ENCODE measurements at places on chromosomes 6 and 20.

GRCh38 chr6:149261364-149262040 is 56.0 kb upstream of the TAB2 start:
- no peak for DNase-seq

- no peak for DNase-seq
Measured at GRCh38 chr6:135586844-135587243, 89.3 kb upstream of the AHI1 start.

- no peak for DNase-seq
Measured at GRCh38 chr6:14966096-14966905, 279.6 kb upstream of the JARID2 start.

- no peak for DNase-seq
Measured at GRCh38 chr6:85421181-85421580, 28.7 kb upstream of the NT5E start.

GRCh38 chr6:8481727-8482126 is 46.4 kb upstream of the SLC35B3 start:
- DNase-seq: no peak

DNA sequence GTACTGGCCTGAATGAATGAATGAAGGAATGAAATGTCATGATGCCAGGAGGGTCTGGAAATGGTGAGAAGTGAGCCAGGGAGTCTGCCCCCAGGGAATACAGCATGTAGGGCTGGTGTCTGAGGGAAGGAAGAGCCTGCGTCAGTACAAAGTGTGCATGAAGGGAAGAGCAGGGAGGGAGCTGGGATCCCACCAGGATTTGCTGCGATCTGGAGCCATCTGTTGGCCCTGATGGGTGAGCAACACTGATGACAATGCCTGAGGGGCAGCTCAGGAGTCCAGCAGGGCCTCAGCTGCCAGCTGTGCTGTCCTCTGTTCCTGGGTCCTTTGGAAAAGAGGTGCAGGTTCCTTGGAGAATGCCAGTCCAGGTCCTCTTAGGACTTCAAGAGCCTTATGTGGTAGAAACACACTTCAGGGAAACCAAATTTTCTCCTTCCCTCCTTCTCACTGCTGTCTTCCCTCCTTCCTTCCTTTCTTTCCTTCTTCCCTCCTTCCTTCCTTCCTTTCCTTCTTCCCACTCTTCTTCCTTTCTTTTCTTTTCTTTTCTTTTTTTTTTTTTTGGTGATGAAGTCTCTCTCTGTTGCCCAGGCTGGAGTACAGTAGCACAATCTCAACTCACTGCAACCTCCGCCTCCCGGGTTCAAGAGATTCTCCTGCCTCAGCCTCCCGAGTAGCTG is 11.5 kb downstream of the BPI start:
- no peak for DNase-seq

DNA sequence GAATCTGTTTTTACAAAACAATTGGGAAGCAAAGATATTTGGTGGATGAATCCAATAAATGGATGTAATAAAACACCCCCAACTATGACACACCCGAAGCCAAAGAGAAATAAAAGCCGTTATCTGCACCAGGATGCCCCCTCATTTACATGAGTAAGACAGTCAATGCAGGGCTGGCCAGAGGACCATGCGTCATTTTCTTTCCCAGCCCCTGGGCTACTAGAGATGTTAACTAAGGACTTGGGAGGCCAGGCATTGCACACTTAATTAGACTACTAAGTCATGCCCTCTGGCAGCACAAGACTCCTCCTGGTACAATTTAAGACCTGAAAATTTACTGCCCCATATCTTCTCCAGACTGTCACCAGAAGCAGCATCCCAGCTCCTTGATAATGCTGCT is 3.2 kb downstream of the LEMD2 start:
- DNase-seq: no peak

DNA sequence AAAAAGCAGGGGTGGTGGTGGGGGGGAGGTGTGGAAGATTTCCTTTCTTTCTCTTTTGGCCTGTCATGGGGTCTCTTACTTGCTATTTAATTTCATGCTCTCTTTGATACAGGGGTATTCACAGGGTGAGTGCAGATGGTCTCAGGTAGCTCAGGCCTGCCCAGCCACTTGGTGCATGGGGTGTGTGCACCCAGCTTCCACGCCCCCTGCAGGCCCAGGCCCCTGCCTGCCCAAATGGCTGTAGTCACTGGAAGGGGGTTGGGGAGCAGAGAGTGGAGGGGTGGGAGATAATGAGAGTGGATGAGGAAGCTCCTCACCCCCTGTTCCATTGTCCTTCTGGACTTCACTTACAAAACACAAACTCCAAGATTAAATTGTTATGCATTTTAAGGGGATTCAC is 133.6 kb upstream of the SGK1 start:
- DNase-seq: no peak

DNA sequence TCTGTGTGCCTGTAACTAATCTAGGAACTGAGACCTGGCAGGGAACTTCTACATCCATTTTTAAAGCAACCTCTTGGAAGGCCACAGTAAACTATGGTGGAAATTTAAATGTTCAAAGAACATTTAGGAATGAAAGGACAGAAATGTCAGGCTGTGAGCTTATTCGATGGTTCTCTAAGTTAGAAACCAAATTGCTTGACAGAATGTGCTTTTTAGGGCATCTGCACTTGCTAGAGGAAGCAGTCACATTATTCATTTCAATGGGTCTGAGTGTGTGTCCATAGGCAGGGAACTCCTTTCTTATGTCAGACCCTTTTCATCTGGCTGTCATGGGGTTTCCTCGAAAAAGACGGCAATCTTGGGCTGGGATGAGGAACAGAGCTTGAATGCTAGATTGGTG is 84.4 kb downstream of the PPP1R14C start:
- no peak for DNase-seq

DNA sequence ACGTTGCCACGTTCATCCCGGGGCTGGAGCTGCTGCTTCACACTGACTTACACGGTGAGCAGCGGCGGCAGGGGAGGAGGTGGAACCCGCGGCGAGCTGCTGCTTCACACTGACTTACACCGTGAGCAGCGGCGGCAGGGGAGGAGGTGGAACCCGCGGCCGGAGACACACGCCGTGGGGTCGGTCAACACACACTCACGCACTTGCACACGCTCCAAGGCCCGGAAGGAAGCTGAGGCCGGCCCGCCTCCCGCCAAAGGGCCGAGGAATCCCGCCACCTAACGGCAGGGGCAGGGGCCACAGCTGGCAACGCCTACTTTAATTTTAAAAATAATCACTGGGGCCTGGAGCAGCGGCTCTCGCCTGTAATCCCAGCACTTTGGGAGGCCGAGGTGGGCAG is 94.4 kb upstream of the FOXC1 start:
- DNase-seq: no peak

GRCh38 chr6:73704260-73704659 is 8.3 kb downstream of the CD109 start:
- DNase-seq: no peak

DNA sequence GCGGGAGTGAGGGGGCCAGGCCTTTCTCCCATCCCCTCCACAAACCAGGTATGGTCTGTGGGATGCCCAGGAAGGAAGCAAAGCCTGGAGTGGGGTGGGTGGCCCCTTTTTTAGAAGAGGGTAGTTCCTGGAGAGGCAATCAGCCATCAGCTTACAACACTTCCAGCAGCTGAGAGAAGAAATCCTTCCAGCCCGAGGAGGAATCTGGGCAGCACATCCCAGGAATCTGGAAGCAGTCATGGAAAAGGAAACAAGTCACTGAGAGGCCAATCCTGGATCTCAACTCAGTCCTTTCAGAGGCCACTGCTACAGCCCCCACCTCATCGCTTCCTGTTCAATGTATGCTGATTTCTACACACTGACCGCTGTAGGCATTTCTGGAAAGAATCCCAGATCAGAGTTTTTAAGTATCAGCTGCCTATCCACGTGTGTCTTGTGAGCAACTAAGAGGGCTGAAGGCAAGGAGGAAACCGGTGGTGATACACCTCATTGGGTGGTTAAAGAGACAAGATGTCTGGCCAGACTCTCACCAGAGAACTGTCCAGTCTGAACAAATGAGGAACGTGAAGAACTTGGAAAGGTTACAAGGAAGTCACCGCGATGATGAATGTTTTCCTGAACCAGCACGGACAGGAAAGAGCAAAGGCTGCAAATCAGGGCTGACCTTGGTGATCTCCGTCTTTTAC is 92.9 kb upstream of the SHLD1 start:
- DNase-seq: peak; percentile 13

DNA sequence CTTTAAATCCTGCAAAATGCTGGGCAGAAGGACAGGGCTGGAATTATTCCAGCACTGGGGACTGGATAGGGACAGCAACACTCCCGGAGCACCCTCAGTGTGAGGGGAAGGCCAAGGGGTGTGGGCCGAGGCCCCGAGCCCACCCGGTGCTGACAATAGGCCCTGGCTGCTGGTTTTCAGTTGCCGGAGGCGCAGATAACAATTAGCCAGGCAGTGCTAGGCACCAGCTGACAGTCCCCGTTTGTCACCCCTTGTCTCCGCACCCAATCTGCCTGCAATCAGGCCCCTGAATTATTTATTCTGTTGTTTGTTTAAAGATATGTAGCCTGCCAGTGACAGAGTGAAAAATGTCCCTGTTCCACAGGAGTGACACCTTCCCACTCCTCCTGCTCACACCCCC is 120.0 kb downstream of the GRM4 start:
- no peak for DNase-seq

DNA sequence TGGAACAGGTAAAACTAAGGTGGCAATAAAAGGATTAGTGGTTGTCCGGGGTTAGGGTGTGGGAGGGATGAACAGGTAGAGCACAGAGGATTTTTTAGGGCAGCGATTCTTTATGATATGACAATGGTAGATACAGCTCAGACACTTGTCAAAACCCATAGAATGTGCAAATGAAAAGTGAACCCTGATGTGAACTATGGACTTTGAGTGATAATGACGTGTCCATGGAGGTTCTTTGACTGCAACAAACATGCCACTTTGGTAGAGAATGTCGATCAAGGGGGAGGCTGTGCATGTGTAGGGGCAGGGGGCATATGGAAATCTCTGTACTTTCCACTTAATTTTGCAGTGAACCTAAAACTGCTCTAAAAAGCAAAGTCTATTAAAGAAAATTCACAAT is 100.7 kb downstream of the LAMP5 start:
- DNase-seq: no peak

DNA sequence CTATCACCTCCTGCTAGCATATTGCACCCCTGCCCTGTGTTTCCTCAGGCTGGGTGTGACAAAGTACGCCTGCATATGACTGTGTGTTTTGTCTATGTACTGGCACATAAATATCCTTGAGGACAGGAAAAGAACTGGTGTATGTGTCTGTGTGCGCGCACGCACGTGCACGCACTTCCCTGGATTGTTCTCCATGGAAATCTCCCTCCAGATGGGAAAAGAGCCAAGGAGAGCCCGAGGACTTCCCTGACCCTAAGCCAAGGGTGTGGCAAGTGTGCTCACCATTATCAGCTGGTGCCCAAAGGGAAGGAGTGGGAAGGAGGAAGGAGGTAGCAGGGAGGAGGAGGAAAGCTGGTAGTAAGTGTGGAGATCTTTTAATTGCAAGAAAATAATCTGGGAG is 117.6 kb downstream of the HIVEP2 start:
- DNase-seq: no peak

GRCh38 chr6:152002306-152002705 is 194.8 kb downstream of the ESR1 start:
- no peak for DNase-seq

GRCh38 chr6:161233986-161234661 is 39.7 kb downstream of the AGPAT4 start:
- DNase-seq: no peak

DNA sequence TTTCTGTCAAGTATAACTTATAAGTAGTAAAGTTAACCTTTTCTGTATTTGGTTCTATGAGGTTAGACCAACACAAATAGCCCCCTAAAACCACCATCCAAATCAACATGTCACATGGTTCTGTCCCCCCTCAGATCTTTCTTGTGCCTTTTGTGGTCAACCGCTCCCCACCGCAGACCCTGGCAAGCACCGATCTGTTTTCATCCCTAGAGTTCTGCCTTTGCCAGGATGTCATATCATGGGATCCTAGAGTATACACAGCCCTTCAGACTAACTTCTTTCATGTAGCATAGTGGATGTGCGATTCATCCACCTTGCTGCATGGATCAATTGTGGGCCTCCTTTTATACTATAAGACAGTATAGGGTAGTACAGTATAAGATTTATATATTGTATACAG is 124.3 kb downstream of the BCAS1 start:
- no peak for DNase-seq

DNA sequence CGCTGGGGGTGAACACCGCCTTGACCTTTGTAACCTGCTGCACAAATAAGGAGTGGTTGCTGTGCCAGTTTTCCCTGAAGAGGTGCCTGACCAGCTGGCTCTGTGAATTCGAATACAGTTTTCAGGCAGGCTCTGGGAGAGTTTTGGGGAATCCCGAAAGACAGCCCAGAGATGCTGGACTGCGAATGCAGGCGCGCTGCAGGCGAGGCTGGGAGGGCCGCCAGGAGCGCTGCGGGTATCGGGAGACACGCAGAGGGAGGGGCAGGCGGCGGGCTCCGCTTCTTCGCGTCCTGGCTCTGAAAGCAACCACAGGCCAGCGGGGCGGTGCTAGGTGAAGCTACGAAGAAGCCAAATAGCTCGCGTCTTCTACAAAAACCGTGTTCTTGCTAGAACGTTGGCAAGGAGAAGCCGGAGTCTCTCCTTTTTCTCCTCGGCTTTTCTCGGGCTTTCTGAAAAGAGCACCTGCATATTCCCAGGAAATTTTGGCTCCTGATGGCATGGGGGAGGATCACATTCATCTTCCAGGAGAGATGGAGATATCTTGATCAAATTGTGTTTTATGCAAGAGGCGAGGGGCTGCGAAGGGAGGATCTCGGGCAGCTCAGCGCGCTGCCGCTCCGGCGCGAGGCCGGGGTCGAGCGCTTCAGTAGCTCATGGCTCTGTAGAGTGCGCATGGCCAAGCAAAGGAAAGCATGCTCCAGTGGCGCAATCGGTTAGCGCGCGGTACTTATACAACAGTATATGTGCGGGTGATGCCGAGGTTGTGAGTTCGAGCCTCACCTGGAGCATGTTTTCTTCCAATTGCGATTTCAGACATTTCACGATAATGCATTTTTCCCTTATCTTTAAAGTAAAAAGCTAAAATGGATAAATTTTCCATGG is 158.1 kb upstream of the ZNF184 start:
- no peak for DNase-seq

- no peak for DNase-seq
Measured at GRCh38 chr6:126461045-126461444, 121.1 kb downstream of the CENPW start.

- DNase-seq: no peak
Measured at GRCh38 chr20:16107172-16107870, 465.9 kb downstream of the KIF16B start.

- no peak for DNase-seq
Measured at GRCh38 chr6:56230976-56231566, 16.3 kb downstream of the COL21A1 start.

GRCh38 chr6:35629876-35630378 is 58.8 kb downstream of the FKBP5 start:
- DNase-seq: no peak

- no peak for DNase-seq
Measured at GRCh38 chr6:132132422-132132821, 181.2 kb upstream of the CCN2 start.

DNA sequence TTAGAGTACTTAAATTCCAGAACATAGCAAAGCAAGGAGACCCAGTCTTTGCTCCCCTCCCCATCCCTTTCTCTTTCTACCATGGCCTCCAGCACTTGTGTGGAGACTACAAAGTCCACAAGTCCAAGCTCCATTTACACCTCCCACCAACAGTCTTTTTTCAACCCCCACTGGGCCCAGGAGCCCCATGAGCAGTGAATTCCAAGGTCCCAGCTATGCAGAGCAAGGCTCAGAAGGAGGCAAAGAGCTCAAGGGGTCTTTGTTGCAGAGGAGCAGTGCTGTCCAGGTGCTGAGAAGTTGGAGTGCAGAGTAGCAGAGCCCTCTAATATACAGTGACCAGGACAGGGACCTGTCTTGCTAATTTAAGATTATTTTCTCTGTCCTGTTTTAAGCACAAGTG is 9.0 kb downstream of the PAK5 start:
- no peak for DNase-seq

- no peak for DNase-seq
Measured at GRCh38 chr6:34574647-34575293, 18.6 kb upstream of the SPDEF start.
